ENCODE measurements at places on chromosomes 13 and 19.

DNA sequence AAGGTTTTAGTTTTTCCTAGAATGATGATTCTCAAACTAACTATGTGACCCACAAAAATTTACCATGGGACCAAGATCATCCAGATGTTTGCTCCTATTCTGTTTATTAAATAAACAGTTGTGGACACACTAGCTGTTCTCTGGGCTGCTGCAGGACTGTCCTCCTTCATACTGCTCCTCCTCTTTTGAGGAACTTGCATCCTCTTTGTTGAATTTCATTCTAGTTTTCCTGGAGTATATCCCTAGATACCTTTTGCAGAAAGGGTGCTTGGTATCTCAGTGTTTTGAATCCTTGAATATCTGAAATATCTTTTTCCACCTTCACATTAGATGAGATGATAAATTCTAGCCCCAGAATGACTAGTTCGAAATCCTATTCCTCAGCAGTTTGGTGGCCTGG lies 24.1 kb downstream of the VASP start:
- no peak for DNase-seq

DNA sequence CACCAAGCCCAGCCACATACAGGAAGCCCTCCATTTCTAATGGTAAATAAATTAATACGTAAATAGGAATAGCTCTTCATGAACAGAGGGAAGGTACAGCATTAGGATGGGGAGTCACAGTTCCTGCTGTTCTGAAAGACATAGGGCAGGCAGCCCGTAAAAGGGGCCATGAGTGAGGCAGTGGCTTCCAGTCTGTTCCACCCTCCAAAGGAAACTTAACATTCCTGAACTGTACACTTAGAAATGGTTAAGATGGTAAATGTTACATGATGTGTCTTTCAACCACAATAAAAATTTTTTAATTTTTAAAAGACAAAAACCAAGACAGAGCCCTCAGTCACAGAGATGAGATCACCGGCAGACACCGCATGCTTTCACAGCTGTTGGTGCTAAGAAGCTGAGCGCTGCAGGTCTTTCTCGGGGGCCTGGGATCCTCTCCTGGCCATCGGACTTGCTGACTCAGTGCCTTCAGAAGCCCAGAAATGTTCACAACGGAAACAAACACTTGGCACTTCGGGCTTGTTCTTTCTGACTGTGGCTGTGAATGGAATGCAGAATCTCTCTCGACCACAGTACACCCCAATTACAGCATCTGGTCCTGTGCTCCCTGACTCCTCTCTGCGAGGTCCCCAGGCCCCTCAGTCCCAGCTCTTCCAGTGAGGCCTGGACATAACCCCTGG lies 36.4 kb downstream of the EPS15L1 start:
- DNase-seq: no peak

DNA sequence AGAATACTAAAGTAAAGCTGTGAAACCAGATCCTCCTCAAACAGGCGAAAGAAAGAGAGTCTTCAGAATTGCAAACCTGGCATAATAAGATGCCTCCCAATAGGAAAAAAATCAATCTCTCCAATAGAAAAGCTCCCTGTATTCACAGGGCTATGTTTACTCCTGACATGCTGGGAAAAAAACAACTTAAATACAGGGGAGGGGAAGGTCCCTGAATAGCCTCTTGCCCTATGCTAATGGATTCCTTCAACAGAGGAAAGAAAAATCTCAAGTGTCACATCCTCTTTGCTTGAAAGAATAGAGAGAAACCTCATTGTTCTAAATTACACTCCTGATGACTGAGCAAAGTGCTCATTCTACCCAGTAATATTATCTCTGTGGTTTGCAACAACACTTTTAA lies 1271.1 kb upstream of the PRR20A start:
- DNase-seq: no peak

DNA sequence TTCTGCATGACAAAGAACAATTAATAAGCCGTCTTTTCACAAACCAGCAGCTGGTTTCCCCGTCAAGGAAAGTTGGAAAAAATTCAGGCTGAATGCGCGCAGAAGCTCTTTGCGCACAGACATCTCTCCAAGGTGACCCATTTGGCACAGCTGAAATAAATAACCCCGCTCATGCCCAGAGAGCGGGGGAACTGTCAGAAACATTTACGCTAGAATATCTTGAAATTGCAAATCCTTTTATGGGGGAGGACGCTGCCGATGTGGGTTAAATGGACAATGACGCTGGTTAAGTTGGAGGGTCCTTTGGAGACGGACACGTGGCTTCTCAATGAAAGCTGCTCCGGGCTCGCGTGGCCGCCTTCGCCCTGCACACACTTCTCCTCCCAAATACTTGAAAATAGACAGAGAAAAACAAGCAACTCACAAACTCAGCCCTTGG lies 30.6 kb downstream of the GSX1 start:
- DNase-seq: no peak

GRCh38 chr13:25429466-25429865 lies 57.7 kb downstream of the ATP8A2 start:
- no peak for DNase-seq

DNA sequence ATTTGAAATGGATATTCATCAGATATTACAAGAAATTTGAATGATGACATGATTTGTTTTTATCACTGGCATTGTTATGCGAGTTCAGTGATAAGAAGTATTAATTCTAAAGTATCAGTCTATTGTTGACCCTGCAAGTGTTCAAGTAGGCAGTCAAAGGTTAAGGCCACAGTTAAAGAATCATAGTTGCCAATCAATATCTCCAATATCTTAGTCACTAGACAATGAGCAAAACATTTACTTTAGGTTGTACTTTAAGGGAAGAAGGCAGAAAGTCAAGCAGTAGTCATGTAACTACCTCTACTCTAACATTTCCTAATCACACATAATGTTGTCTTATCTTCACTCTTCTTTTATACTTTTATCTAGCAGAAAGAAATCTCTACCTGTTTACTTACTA lies 709.8 kb downstream of the PCDH17 start:
- no peak for DNase-seq

- no peak for DNase-seq
Measured at GRCh38 chr13:43528992-43529391, 257.8 kb downstream of the ENOX1 start.

- no peak for DNase-seq
Measured at GRCh38 chr13:28056426-28056825, 44.0 kb downstream of the FLT3 start.

DNA sequence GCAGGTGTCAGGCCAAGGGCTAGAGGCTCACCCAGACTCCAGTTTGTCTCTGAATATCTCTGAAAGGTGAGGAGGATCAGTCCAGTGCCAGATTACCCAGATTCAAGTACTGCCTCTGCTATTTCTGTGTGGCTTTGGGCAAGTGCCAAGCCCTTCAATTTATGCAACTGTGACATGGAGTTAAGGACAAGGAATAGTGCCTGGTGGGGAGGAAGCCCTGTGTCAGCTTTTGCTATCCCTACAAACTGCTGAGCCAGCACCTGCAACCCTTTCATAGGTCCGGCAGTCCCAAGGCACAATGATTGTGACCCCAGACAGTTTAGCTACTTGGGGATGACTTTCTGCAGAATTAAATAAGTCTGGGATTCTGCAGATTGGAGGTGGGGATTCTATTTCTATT lies 123.0 kb downstream of the KL start:
- DNase-seq: no peak

GRCh38 chr19:11881151-11881800 lies 6.3 kb upstream of the ZNF69 start:
- peak; percentile 66 for DNase-seq

- no peak for DNase-seq
Measured at GRCh38 chr13:87497426-87497825, 173.7 kb upstream of the SLITRK5 start.

GRCh38 chr19:8592231-8593009 lies 15.2 kb upstream of the MYO1F start:
- peak; percentile 95 for DNase-seq

- no peak for DNase-seq
Measured at GRCh38 chr13:101535192-101535746, 82.8 kb downstream of the ITGBL1 start.

DNA sequence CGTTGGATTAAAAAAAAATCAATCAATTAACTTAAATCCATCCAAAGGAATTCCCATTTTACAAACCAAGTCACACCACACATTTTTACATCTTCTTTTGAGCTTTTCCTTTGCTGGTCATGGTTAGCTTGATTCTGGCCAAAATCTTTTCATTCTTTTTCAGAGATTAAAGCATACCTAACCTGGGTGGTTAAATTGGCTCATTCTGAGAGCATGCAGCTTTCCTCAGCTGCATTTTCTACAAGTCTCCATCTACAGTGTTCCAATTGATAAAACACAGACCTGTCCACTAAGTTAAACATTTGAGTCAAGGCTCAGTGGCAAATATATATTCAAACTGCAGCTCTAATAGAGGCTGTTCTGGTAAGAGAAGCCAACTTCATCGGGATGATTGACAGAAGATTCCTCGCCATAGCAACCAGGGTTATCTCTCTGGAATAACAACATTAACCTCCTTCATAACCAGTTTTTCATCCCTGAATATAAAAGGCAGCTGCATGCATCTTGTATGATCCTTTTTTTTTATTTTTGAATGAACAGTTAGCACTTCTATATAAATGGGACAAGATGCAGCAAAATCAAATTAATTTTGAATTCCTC lies 106.2 kb downstream of the DNAJC15 start:
- DNase-seq: no peak

GRCh38 chr13:33351319-33351718 lies 65.8 kb upstream of the STARD13 start:
- DNase-seq: no peak

- DNase-seq: no peak
Measured at GRCh38 chr13:59358014-59358413, 805.7 kb downstream of the DIAPH3 start.

GRCh38 chr13:26887594-26887993 lies 127.0 kb upstream of the GPR12 start:
- DNase-seq: no peak

DNA sequence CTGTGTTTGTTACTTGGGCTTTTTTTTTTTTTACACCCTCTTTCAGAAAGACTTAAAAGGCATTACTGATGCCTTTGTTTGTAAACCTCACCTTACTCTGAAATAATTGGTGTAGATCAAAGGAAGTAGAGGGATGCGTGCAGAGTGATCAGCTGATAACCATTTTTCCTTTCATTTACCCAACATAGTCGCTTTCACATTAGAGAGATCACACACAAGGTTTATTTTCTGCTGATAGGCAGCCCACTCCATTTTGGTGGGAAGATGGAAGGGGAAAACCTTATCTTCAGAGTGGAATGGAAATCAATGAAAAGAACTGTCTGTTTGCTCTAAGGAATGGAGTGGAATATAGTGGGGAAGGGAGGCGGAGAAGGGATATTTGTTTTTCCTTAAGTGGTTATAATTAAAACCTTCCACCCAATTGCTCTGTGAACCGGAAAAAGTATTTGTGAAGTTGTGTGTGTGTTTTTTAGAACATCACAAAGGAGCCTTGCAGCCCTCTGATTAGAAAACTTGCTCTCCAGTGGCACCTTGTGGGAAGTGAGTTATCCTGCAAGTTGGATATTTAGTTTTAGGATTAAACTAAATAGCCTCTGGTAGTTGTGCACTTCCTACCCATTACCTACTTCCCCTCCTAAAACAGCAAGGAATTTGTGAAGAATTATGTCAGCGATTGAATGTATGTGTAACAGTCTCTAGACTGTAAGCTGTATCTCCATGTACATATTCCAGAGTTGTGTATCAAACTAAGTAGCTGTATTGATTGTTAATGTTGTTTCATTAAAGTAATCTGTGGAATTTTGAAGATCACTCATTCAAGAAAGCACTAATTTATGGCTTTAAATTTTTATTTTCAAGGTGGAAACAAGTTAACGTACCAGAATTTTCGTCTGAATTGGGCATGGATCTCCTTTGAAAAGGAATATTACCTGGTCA lies 76.8 kb downstream of the FREM2 start:
- DNase-seq: no peak

DNA sequence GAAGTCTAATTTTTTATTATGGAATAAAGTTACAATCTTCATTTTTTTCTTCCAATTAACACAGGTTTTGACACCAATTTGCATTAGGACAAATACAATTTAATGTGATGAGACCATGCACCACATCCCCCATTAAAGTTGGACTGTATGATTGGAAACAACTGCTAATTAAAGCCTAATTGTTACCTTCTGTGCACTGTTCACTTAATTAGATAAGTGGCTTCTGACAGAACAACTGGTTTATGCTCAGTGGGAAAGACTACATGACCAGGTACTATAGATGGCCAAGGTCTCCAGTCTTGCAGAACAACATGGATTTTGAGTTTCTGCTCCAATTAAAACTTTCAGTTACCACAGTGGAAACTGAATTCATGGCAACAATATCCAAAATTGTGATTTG lies 198.1 kb downstream of the FGF14 start:
- DNase-seq: no peak

GRCh38 chr13:27482983-27483382 lies 32.6 kb upstream of the MTIF3 start:
- DNase-seq: no peak

- no peak for DNase-seq
Measured at GRCh38 chr13:105202354-105202753, 1333.1 kb downstream of the EFNB2 start.

- DNase-seq: peak; percentile 82
Measured at GRCh38 chr19:40612831-40613689, 11.9 kb downstream of the LTBP4 start.

GRCh38 chr19:2064788-2065524 lies 13.9 kb upstream of the MKNK2 start:
- DNase-seq: no peak

DNA sequence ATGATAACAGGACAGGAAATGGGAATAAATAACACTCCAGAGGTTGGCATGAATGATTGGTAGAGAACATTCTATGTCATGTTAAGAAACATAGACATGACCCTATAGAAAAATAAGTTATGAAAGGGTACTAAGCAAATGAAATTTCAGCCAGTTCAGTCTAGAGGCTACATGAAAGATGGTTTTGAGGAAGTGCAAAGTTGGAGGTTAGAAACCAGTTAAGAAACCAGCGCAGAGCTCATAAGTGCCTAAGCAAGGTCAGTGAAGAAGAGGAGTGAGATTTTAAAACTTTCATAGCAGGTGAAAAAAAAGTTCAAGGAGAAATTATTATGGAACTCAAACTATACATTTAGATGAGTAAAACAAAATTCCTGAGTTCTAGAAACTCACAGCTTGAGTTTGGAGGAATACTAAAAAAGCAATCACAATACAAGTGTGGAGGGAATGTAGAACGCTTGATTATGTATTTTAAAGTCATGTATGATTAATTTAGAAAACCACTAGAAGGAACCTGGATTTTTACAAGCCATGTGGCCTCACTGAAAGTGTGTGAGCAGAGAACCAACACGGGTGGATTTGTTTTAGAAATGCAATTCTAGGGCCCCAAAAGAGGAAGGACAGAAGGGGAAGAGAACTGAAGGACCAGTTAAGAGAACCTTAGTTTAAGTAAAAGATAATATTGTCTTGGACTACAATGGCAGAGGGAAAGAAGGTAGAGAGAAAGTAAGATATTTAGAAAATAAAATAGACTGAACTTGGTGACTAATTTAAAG lies 162.4 kb downstream of the PCDH20 start:
- DNase-seq: no peak

- DNase-seq: no peak
Measured at GRCh38 chr19:52584736-52585440, 14.8 kb downstream of the ZNF701 start.

- no peak for DNase-seq
Measured at GRCh38 chr13:74389056-74389455, 254.9 kb upstream of the KLF12 start.
